ENCODE measurements at places on chromosomes 3 and 15.

GRCh38 chr3:153621953-153622352 lies 459.9 kb downstream of the RAP2B start:
- no peak for DNase-seq

- no peak for DNase-seq
Measured at GRCh38 chr3:45612918-45613602, 18.5 kb downstream of the LIMD1 start.

DNA sequence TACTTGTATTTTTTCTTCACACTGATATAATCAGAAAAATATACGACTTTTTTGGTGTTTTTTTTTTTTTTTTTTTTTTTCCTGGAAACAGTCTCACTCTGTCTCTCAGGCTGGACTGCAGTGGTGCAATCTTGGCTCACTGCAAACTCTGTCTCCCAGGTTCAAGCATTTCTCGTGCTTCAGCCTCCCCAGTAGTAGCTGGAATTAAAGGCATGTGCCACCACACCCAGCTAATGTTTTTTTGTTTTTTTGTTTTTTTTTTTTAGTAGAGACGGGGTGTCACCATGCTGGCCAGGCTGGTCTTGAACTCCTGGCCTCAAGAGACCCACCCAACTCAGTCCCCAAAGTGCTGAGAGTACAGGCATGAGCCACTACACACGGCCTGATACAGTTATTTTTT lies 20.8 kb upstream of the DNAAF4 start:
- DNase-seq = no peak

DNA sequence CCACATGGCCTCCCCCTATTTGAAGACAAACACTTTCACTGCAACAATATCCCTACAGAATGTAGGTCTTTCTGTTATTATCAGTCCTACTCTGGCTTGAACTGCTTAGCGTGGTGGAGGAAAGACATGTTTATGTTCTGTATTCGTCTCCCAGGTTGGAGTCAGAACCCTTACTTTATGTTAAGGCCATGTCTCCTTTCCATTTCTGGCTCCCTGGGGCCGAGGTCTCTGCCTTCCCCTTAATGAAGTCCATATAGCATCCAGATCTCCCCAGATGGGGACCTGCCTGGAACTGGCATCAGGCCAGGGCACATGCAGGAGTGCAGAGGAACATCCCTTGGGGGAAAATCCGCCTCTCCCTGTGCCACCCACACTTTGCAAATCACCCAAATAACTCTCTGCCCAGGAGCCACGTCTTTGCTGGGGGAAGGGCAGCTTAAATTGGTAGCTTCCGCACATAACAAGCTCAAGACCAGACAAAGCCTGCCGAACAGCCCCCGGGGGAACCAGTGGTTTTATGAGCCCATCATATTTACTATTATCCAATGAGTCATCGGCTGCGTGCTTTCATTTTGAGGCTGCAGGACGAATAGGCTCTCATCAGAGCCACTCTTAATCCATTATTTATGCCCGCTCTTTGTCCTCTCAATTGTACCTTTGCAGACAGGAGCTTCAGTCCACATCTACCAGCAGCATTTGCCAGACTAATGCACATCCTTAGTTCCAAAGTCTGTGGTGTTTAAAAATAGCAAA lies 237.0 kb downstream of the UACA start:
- peak; percentile 91 for DNase-seq

DNA sequence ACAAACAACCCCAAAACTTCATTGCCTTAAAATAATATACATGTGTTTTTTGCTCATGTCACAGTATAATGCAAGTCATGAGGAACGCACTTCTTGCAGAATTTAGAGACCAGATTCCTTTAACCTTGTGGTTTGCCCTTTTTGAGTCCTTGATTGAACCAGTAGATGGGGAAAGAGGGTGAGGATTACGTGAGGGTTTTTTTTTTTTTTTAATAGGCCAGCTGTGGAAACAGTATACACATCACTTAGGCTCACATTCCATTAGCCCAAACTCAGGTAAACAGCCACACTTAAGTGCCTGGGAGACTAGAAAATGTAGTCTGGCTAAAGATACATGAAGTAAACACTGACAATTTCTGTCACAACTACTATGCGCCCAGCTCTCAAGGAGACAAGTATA lies 114.9 kb upstream of the MLF1 start:
- no peak for DNase-seq

DNA sequence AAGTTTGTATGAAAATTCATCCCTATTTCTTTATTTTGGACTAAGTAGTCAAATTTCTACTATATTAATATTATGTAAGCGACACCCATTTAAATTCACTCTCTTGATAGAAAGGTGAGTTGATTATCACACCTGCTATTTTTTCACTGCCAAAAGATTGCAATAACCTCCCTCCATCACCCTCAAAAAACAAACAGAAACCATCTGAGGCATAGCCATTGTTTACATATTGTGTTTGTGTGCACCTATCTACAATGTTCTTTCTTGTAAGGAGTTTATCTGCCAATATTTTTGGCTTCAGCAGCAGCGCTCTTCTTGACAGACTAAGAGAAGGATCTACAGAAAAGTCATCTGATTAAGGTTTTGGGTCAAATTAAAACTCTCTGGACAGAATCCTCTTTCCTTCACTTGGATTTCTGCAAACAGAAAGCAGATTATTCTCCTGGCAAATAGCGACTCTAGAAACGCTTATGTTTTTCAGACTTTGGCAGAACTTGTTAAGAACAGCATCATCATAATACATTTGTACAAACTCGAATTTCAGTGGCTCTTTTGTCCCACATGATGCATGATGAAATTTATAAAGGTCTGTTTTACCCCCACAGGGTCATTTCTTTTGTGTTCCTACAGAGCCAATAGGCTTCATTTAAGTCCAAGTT lies 48.6 kb downstream of the KCNMB2 start:
- no peak for DNase-seq
